ENCODE measurements at places on chromosomes 1 and 21. TPM values are rescaled to one million over a fixed set of nuclear protein-coding genes. Genes with fewer than 3 reads are reported as not detected.

DNA sequence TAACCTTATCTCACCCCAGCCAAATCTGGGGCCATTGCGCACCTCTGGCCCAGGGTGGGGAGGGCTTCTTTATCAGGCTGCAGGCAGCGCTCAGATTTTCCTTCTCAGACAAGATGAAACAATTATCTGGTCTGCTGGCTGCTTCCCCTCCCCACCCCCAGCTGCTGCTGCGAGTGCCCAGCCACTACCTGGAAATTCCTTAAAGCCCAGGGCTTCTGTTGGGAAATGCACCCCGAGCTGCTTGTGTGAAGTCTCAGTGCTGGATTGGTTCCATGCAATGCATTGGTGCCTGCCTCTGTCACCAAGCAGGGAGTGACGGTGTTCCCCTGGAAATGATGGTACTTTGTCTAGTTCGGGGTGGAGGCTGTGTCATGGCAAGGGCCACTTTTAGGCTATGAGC lies 18.5 kb upstream of the ACTL8 start:
- DNase-seq: no peak

- no peak for DNase-seq
Observed at GRCh38 chr1:200279810-200280411, 129.9 kb downstream of the ZNF281 start.

ALDH4A1 gene
- 85.7 TPM for polyA plus RNA-seq

DNA sequence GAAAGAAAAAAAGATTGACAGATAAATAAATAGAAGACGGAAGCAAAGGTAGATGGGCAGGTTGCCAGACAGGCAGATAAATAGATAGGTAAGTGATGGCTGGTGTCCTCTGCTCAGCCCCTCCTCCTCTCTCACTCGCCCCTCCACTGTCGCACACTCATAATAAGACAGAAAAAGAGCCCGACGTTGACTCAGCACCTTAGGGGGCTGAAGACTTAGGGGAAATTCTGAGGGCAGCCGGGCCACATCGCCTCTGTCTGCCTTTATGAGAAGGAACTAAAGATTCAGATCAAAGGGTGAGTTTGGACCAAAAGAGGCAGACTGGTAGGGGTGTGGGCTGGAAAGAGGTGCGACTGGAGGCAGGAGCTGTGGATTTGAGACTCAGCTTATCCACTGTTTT lies 158.1 kb upstream of the IGSF21 start:
- DNase-seq: no peak

KRTAP19-3 gene
- not detected for polyA plus RNA-seq

- no peak for DNase-seq
Observed at GRCh38 chr1:3364983-3365382, 89.5 kb upstream of the ARHGEF16 start.

F13B gene
- not detected for polyA plus RNA-seq

GRCh38 chr1:4308806-4309205 lies 345.6 kb upstream of the AJAP1 start:
- DNase-seq: no peak

AADACL4 gene
- polyA plus RNA-seq: 2.7 TPM

SPRR2E gene
- polyA plus RNA-seq: not detected

COL6A1 gene
- polyA plus RNA-seq: 246 TPM

FCRLA gene
- not detected for polyA plus RNA-seq

DNA sequence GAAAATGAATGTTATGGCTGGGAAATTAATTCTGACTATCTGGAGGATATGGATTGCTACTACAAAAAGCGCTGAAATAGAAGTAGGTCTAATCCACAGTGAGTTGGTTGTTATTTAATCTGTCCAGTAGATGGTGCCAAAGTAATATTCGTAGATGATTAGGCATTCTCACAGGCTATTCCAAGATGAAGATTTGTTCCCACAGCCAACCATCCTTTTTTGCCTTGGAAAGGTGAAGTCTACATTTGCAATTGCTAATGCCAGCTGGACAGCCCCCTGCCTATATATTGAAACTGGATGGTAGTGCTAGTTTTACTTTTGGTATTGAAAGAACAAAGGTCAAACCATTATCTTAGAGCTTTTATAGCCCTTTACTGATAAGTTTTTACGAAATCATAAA lies 43.8 kb downstream of the RBM11 start:
- peak; percentile 46 for DNase-seq

DNA sequence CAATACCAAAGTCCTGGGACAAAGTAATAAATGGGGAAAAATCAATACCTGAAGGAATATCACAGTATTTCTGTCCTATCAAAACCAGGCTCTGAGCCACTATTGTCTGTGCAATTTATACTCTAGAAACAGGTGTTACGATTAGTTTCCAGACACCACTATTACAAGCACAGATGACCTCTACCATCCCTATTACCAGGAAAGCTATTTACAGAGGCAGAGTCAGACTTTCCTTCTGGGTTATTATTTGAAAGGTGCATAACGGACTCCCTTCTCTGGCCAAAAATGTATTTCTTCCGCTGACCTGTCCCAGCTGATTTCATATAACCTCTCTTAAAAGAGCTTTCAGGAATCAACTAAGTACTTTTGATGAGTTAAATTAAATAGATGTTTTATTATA lies 154.6 kb upstream of the LRRC7 start:
- no peak for DNase-seq

- DNase-seq: no peak
Observed at GRCh38 chr21:21119091-21119490, 120.9 kb downstream of the NCAM2 start.

DNA sequence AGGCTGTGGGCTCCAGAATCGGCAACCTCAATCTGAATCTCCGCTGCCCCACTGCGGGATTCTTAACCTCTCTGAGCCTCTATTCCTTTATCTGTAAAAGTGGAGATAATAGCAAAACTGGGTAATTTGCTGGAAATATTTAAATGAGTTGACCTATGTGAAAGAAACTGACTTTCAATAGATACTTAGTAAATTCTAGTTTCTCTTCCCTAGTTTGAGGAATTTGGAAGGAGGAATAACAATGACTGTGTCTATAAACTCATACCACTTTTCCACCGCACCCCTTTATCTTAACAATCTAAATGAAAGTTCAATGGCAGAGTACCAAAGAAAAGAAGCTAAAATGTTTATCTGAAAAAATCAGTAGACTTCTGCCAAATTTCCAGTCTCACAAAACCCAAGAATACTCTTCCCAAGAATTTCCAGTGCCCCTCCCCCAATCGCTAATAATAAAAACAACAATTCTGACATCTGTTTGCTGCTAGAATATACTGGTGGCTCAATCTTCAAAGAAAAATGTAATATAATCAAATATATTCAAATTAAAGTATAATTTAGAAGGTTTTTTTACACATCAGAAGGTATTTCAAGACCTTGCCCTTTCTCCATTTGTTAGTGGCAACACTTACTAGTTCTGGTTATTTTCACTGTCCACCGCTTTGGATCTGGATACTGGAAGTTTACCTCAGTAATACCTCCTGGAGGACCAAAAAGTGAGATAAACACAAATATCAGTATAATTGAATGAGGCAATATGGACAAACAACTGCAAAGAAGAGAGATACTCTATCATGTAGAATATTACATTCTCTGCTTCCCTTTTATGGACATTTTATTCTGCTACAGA lies 171.2 kb downstream of the LTN1 start:
- DNase-seq: peak; percentile 17

GLUL gene
- 322 TPM for polyA plus RNA-seq
